ENCODE measurements at places on chromosomes 3 and 15.
A peak's percentile ranks its signal among the peaks of the same experiment; 100 is the strongest.

- DNase-seq: peak; percentile 15
These were observed 897 bp upstream of the TLE3 start for GRCh38 chr15:70098461-70099166.

- DNase-seq: no peak
These were observed 192.6 kb upstream of the RARB start for GRCh38 chr3:25235466-25235865.

DNA sequence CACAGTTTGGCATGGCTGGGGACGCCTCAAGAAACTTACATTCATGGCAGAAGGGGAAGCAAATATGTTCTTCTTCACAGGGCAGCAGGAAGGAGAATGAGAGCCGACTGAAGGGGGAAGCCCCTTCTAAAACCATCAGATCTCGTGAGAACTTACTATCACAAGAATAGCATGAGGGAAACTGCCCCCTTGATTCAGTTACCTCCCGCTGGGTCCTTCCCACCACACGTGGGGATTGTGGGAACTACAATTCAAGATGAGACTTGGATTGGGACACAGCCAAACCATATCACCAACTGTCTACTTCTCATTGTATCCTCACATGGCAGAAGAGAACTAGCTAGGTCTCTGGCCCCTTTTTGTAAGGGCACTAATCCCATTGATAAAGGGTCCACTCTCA lies 30.5 kb downstream of the CCDC32 start:
- no peak for DNase-seq

GRCh38 chr3:56838448-56838847 lies 36.7 kb upstream of the ARHGEF3 start:
- no peak for DNase-seq

- no peak for DNase-seq
These were observed 43.7 kb downstream of the SLC12A8 start for GRCh38 chr3:125168711-125169393.

GRCh38 chr3:51642462-51642861 lies 28.6 kb upstream of the TEX264 start:
- DNase-seq: no peak

DNA sequence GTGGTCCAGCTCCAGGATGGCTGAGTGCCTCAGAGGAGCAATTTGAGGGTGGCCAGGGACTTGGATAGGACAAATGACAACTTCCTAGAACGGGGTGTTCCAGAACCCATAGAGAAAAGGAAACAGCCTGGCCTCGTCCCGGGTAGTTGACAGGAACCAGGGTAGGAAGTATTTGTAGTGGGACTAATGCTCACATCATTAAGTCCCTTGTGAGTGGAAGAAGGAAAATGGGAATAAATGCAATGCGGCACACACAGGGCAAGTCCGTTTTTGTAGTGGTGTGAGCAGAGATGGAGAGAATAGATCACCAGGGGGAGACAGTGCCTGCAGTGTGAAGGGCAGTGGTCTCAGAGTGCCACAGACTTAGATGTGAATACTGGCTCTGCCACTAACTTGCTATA lies 19.6 kb downstream of the TIMP4 start:
- DNase-seq: no peak

DNA sequence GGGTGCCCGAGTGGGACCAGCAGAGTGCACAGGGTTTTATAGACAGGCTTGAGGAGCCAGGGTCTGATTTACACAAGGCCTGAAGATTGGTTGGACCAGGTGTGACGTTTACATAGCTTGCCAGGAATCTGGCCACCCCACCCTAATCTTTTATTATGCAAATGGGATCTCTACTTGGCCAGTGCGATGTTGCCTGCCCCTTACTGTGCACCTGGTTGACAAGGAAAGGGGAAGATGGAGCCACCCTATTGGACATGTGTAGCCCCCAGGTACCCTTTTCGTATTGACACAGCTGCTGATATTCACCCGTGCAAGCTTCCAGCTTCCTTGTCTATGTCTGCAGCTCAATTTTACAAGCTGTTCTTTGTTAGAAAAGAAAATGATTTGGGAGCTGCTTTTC lies 132.0 kb downstream of the ARNT2 start:
- no peak for DNase-seq

GRCh38 chr3:9784965-9785364 lies 7.3 kb downstream of the TADA3 start:
- no peak for DNase-seq

- no peak for DNase-seq
These were observed 24.5 kb upstream of the RNF111 start for GRCh38 chr15:58962662-58963565.

DNA sequence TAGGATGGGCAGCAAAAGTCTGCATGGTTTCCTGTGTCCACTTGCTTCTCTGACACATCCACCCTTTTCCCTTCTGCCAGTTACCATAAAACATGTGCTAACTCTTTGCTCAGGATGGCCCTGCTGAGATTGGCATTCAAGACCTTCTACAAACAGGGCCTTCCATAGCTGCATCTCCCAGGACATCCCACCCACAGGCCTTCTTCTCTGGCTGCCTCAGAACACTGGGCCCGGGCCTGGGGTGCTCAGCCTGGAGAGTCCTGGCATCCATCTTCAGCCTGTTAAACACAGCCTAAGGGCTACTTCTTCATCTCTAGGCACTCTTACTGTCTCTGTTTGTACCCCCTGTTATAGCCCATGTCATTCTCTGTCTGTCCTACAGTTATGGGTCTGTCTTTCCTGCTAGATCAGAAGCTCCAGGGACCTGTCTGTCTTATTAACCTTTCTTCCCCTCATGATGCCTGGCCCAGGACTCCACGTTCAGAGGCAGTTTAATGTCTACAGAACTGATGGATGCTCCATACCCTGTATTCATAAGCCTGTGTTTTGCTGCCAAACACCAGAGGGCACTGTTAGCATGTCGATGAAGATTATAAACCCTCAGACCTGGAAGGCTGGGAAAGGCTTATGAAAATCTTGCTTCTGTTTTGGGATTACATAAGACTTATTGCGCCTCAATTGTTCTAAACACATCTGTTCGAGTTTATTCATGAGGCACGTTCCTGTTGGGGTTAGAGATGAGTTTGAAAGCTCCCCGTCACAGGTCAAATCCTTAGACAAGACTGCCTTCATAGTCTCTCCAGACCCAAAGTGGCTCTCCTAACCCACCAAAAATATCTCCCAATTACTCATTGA lies 16.5 kb downstream of the SEMA3G start:
- peak; percentile 20 for DNase-seq

DNA sequence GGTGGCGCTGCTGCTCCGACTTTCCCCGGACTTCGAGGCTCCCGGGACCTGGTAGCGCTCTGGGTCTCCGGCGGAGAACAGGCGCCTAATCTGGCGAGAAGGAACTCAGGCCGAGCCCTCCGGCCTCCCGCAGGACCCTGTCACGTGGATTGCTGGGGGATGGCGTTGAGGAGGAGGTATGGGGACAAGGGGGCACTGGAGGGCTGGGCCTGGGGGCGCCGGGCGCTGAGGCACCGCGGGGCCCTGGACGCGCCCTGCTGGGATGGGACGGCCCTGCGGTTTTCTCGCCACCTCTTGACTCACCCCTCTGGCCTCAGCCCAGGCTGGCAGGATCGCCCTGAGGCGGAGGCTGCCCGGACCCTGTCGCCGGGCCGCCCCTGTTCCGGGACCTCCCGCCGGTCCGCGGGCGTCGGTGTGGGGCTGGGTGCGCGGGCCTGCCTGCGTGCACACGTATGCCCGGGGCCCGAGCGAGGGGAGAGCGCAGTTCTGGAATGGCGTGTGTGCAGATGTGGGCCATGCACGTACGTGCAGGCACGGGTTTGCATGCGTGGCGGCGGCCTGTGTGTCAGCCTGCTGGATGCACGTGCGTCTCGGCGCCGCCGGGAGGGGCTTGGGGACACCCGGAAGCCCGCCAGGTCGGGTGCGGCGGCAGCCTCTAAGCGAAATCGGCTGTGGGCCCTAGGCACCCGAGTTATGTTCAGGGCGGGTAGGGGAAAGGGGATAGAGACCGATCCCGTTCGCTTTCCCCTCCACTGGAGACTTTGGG lies 752 bp downstream of the C15orf39 start:
- peak; percentile 89 for DNase-seq

- no peak for DNase-seq
These were observed 457.7 kb upstream of the THRB start for GRCh38 chr3:24952388-24952787.

- no peak for DNase-seq
These were observed 785 bp upstream of the MYRIP start for GRCh38 chr3:39808467-39809180.

DNA sequence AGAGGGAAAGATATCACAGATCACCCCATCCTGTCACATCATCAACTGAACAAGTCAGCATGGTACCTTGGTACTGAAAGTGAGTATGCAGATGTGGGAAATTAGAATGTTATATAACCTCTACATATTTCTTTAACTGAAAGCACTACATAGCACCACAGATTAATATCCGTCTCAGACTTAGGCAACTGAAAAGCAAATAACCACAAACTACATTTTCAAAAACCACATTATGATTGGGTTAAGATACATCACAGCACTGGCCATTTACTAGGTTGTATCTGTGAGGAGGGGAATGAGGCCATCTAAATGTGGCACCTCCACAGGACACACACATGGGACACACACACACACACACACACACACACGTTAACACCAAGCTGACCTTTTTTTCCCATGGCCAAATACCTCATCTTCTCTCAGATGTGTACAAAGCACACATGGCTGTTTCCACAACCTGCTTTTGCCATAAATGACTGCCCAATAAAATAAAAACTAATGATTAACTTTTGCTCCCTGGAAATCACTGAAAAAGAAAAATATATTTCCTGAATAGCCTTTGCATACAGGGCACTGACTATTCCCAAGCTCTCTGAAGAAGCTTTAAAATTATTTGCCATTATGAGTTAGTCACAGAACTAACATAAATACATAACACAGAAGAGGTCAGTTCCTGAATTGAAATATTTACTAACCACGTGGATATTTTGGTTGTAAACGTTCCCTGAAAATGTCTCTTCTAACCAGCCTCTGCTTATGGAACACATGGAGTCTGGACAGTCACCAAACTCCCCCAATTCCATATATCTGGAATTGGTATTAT lies 60.1 kb downstream of the SUMF1 start:
- DNase-seq: no peak

GRCh38 chr3:184696697-184697096 lies 15.2 kb downstream of the MAGEF1 start:
- DNase-seq: no peak

- DNase-seq: no peak
These were observed 6.3 kb downstream of the TM4SF1 start for GRCh38 chr3:149371001-149371722.

GRCh38 chr3:32420126-32421038 lies 28.7 kb downstream of the CMTM7 start:
- peak; percentile 25 for DNase-seq

GRCh38 chr3:138003069-138003468 lies 6.9 kb upstream of the CLDN18 start:
- no peak for DNase-seq

DNA sequence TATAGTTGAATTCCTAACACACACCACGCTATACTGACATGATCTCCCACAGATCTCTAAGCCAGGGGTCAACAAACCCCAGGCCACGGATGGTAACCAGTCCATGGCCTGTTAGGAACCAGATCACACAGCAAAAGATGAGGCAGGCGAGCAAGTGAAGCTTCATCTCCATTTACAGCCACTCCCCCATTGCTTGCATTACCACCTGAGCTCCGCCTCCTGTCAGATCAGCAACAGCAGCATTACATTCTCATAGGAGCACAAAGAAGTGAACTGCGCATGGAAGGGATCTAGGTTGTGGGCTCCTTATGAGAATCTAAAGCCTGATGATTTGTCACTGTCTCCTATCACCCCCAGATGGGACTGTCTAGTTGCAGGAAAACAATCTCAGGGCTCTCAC lies 2.7 kb downstream of the PDCD7 start:
- no peak for DNase-seq

DNA sequence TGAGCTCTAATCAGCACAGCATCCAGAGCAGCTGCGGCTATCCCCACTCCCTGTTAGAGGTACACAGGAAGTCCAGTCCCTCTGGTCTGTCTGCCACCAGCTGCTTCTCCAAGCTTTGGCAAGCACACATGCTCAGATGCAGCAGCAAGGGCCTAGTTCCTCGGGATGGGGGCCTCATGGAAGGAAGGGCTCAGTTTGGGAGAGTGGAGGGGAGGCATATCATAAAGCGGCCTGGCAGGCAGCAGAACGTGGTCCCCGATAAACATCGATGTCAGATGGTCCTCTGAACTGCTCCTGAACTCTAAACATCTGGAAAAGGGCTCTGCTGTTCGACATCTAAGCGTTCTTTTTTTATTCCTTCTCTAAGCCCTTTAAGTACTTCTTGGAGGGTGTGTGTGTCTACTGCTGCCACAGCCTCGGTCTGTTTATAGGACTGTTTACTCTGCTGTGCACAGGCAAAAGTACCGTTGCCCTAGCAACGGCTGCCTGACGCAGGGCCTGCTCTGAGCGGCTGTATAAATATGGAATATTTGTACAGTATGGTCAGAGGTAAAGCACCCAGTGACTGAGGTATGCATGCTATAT lies 74.6 kb downstream of the PRICKLE2 start:
- no peak for DNase-seq

GRCh38 chr3:108486338-108486737 lies 24.1 kb downstream of the MYH15 start:
- DNase-seq: no peak

DNA sequence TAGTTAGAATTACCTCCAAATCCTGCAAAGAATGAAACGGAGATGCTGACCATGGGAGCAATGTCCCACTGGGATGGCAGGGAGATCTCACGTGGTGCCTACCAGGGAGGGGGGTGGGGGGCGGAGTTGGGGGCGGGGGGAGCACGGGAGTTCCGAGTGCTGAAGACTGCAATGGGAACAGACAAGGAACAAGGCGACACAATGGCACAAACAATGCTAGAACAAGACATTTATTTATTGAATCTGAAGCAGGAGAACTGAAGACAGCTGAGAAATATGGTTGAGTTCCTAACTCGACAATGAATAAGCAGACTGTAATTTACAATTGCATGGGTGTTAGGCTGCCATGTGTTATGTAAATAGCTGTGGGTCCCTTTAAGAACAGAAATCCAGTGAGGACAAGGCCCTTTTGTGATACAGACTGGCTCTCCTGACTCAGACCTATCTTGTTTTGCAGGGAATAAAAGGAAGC lies 91.2 kb downstream of the AQP9 start:
- DNase-seq: no peak

- DNase-seq: no peak
These were observed 2.0 kb downstream of the ANKRD28 start for GRCh38 chr3:15795651-15796308.

DNA sequence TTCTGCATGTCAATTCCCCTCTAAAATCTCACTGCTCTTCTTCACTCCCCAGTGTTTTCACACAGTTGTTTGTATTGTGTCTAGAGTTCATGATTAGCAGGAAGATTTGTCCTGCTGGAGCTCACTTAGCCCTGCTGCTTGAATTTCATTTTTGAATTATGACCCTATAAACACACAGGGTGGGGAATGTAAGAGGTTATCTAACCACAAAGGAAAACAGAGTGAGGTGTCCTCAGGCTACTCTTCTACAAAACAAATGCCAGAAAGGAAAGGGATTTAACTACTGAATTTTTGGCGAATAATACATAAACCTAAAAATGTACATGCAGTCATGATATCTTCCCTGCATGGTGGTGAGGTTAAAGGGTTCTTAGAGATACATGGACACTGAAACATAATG lies 215.1 kb upstream of the CNTN4 start:
- DNase-seq: no peak
